RWPE1 (cell line): ENCODE measurements at places on chromosomes 4 and X.

GRCh38 chr4:138864961-138865720, 150.4 kb upstream of the NOCT start:
- no peak for DNase-seq

DNA sequence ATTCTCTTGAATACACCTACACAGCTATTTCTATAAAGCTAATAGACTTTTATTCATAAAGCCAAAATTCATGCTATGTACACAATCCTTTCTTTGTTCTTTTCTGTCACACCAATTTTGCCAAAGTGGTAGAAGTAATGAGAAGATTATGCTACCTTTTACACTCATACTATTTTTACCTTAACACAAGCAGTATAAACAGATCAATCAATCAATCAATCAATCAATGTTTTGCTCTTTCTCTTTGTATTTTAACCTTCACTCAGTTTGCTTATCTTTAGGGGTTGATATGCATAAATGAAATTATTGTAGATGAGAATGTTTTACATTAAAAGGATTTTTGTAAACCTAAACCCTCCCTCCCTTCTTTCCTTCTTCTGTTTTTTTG, 878.6 kb downstream of the RAPGEF2 start:
- no peak for DNase-seq

- no peak for DNase-seq
Observed at GRCh38 chrX:54049801-54050200, 5.5 kb upstream of the PHF8 start.

GRCh38 chr4:95758001-95758400, 81.9 kb upstream of the PDHA2 start:
- DNase-seq, result no peak

DNA sequence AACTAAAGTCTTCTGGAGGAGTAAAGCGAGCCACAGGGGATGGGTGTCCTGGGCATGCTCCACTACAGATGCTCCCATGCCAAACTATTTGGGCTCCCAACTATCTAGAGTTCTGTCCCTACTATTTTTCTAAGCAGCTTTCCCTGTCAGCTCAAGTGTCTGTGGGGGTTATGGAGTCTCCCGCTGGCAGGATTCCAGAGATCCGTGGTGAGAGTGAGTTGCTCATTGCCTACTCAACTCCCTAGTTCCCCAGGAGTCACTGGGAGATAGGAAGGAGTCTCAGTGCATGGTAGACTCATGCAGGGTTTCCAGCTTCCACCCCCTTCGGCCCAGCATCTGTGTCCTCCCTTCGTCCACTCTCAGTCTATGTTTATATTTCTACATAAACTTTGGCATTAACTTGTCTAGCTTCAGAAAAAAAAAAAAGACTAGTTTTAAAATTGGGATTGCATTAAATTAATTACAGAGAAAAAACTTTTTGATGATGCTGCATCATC, 55.1 kb upstream of the INPP4B start:
- no peak for DNase-seq

GRCh38 chrX:153794897-153795816, 689 bp downstream of the SSR4 start:
- DNase-seq, result no peak

- DNase-seq, result no peak
Observed at GRCh38 chr4:45865781-45866180, 258.1 kb downstream of the GABRG1 start.

DNA sequence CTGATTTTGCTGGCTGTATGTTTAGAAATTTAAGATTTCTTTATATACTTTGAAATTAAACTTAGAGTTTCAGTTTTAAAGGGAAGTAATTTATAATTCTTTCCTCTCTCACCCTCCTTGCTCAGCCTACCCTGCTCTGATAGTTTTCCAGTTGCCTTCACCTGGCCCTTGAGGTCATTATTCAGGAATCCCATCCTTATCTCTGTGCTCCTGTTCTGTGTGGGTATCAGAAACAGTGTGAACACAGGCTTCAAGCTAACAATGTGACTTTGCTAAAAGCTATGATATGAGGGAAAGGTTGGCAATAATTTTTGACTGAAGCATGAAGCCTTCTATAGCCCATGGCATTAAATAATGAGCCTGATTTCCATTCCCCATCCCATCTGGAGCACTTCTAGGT, 128.1 kb downstream of the MID1 start:
- DNase-seq, result no peak
